ENCODE measurements at places on chromosomes 5 and 9.

DNA sequence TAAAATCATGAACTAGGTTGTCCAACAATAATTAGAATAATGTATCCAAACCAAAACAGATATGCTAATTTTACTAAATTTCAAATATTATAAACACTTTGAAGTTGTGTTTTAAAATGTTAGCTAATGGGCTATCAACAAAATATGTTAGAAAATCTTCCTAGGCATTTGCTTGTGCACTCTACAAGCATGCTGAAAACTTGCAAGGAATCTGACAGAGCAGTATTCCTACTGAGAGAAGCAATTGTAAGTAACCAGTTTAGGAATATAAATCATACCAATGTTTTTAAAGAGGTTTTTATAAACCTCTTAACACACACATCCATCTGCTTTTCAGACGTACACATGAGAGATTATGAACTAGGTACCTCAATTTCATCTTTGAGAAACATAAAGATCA, 228.4 kb upstream of the TBCA start:
- DNase-seq, result no peak

DNA sequence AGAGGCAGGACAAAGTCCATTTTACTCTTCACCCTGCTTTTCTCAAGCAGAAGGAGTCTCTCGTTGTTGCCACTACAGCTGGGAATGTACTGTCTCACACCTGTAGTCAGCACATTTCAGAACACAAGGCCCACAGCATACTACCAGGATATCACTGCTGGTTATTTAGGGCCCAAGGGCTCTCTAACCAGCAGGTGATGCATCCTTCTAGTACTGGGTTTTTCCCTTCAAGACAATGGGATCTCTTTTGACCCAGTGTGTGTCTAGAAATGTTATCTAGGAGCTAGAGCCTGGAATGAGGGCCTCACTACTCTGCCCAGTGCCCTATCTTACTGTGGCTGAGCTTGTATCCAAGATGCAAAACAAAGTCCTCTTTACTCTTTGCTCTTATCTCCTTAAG, 235.1 kb upstream of the PRR16 start:
- no peak for DNase-seq

- no peak for DNase-seq
Measured at GRCh38 chr9:127662617-127663016, 44.2 kb upstream of the CFAP157 start.

- DNase-seq, result no peak
Measured at GRCh38 chr9:108551030-108551841, 304.6 kb downstream of the ACTL7B start.

DNA sequence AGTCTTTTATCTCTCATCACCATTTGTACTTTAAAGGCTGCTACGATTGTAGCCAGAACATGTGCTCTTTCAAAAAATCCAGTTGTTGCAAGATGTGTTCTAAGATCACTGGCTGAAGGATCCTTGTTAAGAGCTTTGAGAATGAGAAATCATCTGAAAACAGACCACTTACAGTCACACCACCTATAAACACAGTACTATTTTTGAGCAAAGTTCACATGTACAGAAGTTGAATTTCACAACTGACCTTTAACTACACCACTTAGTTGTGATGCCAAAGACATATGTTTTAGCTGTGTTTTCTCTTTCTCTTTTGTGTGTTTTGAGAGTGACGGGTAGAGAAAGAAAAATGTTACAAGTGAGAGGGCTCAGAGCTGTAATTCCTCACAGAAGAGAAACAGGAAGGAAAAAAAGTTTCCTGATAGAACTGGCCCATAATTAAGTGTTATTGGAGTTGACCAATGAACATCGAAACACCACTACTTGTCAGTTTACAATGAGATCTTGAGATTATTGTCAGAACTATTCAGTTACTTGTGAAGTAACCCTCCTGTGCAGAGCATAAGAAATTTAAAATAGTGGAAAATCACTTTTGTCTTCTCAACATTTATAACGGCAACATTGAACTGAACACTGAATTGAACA, 245.4 kb downstream of the MLLT3 start:
- no peak for DNase-seq

- no peak for DNase-seq
Measured at GRCh38 chr5:150155258-150156026, at the start of gene PDGFRB. TSS of gene PDGFRB (minus strand) at chr5:150155845. CDS start at chr5:150137047, 18,798 bp downstream.

- no peak for DNase-seq
Measured at GRCh38 chr9:115208501-115208900, 90.5 kb upstream of the TNC start.
